ENCODE measurements at places on chromosomes 6 and 20. TPM values are rescaled to one million over a fixed set of nuclear protein-coding genes. Genes with fewer than 3 reads are reported as not detected.

- DNase-seq, result no peak
- no peaks in the 10 kb centered on the region for H3K36me3 ChIP-seq
- H3K27ac ChIP-seq, result no peak overlapping the region
- peaks cover 1% of the 10 kb centered on the region for H3K27me3 ChIP-seq
Measured at GRCh38 chr20:53074811-53075314, 102.7 kb downstream of the TSHZ2 start.

DNA sequence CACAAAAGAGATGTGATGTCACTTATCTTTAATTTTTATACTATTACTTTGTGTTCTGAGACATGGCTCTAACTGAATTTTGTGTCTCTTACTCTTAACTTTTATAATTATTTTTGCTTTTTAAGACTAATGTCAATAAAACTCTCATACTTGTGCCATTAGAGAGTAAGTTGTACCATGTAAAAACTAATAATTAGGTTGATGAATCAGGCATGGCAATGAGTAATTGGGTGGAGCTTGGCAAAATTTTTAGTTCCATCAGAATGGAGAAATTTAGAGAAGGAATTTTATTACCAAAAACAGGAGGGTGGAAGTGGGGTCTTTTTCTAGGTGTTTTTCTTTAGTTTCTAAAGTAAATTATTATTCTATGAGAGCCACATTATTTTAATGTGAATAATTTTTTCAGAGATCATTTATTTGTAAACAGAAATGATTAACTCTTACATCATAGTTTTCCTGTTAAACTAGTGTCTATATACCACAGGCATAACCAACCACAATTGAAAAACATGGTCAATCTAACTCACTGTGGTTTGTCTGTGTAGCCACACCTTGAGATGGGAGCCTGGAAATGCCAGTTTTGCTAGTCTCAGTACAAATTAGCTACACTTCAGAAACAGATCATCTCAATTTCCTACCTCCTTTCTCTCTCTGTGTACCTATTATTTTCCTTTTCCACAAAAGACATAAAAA lies 51.8 kb downstream of the ELOVL4 start:
- no peaks in the 10 kb centered on the region for H3K27me3 ChIP-seq
- H3K27ac ChIP-seq, result no peak overlapping the region
- H3K4me3 ChIP-seq, result no peak overlapping the region
- no peaks in the 10 kb centered on the region for H3K4me1 ChIP-seq

DNA sequence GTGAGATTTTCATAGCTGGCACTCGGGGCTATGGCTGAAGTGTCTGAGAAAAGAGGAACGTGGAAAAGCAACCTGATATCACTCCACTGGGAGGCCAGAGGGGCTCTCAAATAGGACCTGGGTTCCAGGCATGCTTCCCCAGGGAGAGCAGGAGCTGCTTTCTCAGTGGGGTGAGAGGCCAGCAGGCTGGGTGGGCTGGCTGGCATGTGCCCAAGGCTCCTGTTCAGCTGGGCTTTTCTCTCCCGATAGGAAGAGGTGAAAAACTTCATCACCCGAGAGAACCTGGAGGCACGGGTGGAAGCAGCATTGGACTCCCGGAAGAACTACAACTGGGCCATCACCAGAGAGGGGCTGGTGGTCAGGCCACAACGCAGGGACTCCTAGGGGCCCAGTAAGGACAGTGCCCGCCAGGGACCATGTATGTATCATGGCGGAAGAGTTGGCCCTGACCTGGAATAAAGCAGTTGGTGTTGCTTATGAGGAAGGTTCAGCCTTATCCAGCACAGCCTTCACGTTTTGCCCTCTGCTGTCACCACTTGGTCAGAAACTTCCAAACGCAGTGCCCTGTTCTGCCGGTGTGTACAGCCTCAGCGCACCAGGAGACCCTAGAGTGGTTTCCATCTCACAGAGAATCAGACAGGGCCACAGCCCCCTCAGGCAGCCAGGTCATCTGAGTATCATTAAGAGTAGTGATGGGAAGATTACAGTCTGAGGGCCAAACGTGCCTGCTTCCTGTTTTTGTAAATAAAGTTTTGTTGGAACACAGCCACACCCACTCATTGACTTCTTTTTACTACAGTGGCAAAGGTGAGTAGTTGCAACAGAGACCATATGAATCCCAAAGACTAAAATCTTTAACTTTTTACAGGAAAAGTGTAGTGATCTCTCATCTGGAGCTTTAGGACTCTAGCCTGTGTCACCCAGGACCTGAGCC lies 1.9 kb downstream of the MRPS26 start:
- H3K4me1 ChIP-seq, result peaks cover 14% of the 10 kb centered on the region
- no peaks in the 10 kb centered on the region for H3K27me3 ChIP-seq
- peaks cover 30% of the 10 kb centered on the region for H3K36me3 ChIP-seq
- H3K27ac ChIP-seq, result no peak overlapping the region
- no peak for DNase-seq

The HLA-DQA2 gene
- 231 TPM for total RNA-seq

- no peaks in the 10 kb centered on the region for H3K36me3 ChIP-seq
- no peaks in the 10 kb centered on the region for H3K4me1 ChIP-seq
- H3K4me3 ChIP-seq, result no peak overlapping the region
- DNase-seq, result no peak
- H3K27ac ChIP-seq, result no peak overlapping the region
Measured at GRCh38 chr6:48272518-48272917, 161.5 kb upstream of the PTCHD4 start.

The CST5 gene
- total RNA-seq, result not detected

GRCh38 chr20:7406671-7407070 lies 533.6 kb downstream of the HAO1 start:
- no peaks in the 10 kb centered on the region for H3K27me3 ChIP-seq
- H3K4me1 ChIP-seq, result no peaks in the 10 kb centered on the region
- H3K4me3 ChIP-seq, result no peak overlapping the region
- no peak for DNase-seq

DNA sequence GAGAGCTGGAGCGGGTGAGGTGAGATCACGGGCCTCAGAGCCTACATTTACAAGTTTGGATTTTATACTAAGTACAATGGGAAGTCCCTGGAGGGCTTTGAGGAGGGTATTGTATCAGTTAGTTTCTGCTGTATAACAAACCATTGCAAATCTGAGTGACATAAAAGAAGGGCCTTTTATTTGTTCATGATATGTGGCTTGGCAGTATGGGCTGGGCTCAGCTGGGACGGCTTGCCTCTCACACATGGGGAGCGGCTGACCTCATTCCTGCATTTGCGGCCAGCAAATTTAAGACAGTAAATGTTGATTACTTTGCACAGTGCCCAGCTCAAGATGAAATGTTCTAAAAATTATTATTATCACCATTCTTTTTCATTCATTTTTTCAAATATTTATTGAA lies 21.7 kb downstream of the GDAP1L1 start:
- H3K27me3 ChIP-seq, result no peaks in the 10 kb centered on the region
- H3K36me3 ChIP-seq, result peaks cover 4% of the 10 kb centered on the region
- DNase-seq, result no peak
- H3K4me1 ChIP-seq, result no peaks in the 10 kb centered on the region

The GSTA2 gene
- total RNA-seq, result not detected
